PC-3 (cell line): ENCODE measurements at places on chromosomes 1 and 21. TPM values are rescaled to one million over a fixed set of nuclear protein-coding genes. Genes with fewer than 3 reads are reported as not detected.

DNA sequence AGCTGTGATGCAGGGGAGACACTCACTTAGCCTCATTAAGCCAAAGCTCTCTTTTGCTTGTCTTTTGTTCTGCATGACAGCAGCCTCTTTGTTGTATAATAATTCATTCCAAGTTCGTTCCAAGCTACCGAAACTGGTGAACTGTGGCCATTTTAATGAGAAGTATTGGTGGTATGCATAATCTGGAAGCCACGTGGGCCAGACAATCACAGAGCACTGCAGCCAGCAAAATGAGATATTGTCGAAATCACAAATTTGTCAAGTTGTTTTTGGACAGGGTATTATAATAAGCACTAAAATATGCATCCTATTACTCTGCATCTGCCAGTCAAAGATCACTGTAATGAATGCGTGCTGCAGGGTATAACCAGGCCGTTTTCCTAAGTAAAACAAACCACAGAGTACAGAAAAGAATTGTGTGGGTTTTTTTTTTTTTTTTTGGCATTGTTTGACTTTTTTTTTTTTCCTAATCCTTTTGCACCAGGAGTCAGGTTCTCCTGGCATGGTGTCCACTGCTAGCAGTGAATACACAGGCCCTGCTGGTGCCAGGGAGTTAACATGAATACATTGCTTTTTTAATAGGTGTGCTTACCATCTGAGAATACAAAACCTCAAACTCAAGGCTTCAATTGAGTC, 423.9 kb downstream of the PTBP2 start:
- DNase-seq = no peak

DNA sequence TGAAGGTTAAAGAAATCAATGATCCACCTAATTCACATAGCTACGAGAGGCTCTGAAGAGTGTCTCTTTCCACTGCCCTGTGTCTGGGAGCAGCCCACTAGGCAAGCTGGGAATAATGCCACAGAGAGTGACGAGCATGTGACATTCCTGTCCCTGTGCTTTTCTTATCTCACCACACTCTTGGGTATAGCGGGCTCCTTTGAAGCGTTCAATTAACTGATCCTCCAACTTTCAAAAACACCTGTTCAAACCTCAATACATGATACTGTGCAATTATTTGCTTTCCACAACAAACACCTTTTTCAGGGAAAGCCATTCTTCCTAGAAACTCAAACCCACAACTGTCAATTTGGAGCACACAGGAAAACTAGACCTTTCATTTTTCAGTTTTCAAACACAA, 43.4 kb downstream of the PLPP3 start:
- DNase-seq = no peak

DNA sequence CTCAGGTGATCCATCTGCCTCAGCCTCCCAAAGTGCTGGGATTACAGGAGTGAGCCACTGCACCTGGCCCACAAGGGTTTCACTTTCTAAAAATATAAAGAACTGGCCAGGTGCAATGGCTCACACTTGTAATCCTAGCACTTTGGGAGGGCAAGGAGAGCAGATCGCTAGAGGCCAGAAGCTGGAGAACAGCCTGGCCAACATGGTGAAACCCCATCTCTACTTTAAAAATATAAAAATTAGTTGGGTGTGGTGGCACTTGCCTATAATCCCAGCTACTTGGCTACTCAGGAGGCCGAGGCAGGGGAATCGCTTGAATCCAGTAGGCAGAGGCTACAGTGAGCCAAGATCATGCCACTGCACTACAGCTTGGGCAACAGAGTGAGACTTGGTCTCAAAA, 25.7 kb downstream of the MRPL39 start:
- DNase-seq = no peak

The SHISAL2A gene
- total RNA-seq = not detected in 2 replicates

The RGSL1 gene
- total RNA-seq = not detected in 2 replicates

The CD160 gene
- not detected in 2 replicates for total RNA-seq

The GATAD2B gene
- total RNA-seq = 7.2 and 11.7 TPM in 2 replicates

The PALMD gene
- 8.0 and 8.2 TPM in 2 replicates for total RNA-seq
